ENCODE measurements at places on chromosomes 1 and 21.

GRCh38 chr1:3881193-3881480, 18.9 kb downstream of the C1orf174 start:
- DNase-seq: no peak

GRCh38 chr21:32611471-32611997, 643 bp downstream of the CFAP298 start:
- DNase-seq: no peak

GRCh38 chr1:212237651-212238050, 47.6 kb upstream of the PPP2R5A start:
- no peak for DNase-seq

GRCh38 chr1:67687198-67687545, 2.2 kb downstream of the GADD45A start:
- no peak for DNase-seq

DNA sequence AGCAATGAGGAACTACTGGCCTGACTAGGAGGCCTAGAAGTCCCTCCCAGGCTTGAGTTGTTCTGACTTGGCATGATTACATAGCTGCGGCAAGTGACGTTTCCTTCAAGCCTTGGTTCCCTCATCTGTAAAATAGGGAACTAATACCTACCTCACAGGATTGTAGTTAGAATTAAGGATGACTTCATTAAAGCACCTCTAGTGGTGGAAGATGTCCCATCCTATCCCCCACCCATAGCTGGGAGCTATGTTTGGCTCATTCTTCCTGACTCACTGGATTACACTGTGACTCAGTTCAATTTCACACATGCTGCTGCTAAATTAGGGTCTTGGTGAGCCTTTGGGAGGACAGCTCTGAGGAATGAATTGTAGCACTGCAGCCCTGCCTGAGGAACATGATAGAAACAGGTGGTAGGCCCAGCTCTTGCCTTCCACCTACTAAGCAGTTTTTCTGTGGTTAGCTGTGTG, 6.0 kb upstream of the SHISA4 start:
- DNase-seq: no peak

DNA sequence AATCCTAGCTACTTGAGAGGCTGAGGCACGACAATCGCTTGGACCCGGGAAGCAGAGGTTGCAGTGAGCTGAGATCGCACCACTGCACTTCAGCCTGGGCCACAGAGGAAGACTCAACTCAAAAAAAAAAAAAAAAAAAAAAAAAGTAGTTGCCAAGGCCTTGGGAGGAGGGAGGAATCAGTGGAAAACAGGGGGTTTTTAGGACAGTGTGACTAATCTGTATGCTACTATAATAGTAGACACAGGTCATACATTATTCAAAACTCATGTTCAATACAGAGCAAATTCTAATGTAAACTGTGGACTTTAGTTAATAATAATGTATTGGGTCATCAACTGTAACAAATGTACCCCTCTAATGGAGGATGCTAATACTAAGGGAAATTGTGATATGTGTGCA, 51.7 kb upstream of the CTPS1 start:
- DNase-seq: no peak

GRCh38 chr21:38840456-38841300, 34.9 kb downstream of the ETS2 start:
- no peak for DNase-seq

DNA sequence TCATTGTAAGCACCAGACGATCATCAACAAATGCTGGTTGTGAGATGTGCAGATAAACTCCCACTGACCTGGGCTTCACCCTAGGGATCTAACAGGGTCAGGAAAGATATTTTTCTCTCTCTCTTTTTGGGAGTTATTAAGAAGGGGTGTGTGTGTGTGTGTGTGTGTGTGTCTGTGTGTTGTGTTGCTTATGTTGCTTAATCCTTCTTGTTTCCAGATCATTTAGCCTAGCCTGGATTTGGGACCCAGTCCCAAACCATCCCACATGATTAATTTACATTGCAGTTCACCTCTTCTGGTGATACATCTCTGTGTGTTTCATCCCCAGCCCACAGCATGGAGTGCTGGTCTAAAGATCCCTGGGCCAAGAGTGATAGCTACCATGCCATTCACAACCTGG, 122.8 kb upstream of the IPO9 start:
- no peak for DNase-seq

DNA sequence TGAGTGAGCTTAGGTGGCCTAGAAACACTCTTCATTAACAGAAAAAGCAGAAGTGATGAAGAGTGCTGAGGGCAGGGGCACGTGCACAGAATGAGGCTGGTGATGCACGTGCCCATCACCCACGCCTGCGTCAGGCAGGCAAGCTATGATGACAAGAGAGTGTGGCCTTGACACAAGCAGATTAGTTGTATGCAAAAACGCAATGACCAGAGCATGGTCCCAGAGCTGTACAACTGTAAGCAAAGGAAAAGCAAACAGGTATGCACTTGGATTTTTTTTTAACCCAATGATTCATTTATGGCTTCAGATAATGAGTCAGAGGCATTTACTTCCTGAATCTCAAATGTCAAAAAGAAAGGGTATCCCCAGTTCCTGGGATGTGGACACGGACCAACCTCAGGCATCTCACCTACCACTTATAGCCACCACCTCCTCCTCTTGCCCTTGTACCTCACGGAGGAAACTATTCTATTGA, 9.1 kb upstream of the TMEM61 start:
- no peak for DNase-seq

- DNase-seq: no peak
Observed at GRCh38 chr1:67668660-67669059, 16.3 kb upstream of the GADD45A start.

DNA sequence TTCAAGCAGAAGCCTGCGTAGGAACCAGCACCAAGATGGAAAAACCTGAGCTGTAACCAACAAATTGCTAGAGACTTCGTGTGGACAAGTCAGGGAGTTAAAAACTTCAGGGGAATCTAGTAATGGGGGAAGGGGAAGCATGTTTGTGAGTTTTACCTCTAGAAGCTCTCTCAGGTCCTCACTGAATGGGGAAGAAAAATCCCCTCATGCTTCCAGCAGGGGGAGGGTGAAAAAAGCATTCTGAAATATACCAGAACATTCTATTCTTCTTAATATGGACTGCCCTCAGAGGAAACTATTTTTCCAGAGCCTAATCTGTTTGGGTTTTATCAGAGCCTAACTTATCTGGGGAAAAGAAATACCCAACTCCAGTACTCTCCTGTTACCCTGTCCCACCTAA, 28.6 kb downstream of the GNG12 start:
- no peak for DNase-seq

DNA sequence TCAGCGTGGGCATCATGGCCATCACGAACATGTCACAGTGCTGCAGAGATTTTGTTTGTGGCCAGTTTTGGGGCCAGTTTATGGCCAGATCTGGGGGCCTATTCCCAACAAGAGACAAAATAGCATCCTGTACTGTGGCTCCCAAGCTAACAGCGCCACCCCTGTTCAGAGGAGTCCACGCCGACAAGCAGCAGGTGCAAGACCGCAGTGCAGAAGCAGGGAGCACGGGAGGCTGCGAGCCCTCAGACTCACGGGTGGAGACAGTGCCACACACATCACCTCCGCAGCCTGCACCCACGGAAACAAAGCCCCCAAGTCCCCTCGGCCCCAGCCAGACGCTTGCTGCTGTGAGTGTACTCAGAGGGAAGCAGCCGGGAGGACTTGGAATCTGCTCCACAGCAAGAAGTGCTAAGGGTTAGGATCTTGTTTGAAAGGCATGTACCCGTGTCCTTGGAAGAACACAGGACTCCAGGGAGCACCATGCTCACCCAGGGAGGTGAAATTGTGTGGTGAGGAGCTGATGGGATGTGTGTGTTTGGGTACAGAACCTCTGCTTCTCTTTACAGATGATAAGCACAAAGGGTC, 7.1 kb downstream of the TCP10L start:
- no peak for DNase-seq

- DNase-seq: no peak
Observed at GRCh38 chr21:34260277-34261008, 103.4 kb upstream of the KCNE2 start.

DNA sequence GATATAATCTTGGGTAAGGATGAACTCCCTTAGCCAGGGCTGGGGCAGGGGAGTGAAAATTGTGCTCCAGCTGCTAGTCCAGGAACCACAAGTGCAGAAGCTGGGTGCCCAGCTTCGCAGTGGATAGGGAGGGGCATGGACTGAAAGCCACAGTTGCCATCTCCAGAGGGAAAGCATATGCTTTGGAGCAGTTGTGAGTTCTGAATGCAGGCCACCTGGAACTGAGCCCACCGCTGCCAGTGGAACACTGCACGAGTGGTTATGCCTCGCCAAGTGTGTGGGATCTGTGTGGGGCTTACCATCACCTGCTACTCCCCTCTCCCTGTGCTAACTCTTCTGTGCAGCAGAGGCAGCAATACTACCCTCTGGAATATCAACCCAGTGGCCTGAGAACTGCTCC, 158.4 kb upstream of the DPT start:
- no peak for DNase-seq

DNA sequence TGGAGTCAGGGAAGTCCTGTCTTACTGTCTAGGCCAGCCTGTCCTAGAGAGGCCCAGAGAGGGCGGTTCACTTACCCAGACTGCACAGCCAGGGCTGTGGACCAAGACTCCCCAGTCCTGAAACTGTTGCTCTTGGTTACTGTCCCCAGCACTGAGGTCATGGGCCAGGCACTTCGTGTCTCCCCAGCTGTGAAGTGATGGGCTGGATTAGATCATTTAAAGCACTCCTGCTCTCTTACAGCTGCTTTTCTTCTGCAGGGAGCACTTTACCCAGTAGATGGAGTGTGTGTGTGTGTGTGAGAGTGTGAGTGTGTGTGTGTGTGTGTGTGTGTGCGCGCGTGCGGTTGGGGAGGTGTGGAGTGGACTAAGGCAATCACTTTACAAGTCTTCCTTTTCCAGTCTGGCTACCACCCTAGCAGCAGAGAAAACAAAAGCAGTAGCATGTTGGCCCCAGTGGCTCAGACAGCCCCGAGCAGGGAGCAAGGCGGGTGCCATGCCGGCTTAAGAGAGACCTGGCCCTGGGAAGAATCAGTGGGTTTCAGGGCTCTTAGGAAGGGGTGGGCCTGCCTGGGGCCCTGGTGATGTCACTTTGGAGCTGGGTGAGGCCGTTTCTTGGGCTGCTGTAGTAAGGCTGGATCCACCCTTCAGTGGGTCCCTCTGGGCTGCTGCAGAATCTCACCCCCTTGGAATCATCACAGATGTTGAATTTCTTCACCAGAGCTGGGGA, 2.4 kb downstream of the SPSB1 start:
- no peak for DNase-seq

DNA sequence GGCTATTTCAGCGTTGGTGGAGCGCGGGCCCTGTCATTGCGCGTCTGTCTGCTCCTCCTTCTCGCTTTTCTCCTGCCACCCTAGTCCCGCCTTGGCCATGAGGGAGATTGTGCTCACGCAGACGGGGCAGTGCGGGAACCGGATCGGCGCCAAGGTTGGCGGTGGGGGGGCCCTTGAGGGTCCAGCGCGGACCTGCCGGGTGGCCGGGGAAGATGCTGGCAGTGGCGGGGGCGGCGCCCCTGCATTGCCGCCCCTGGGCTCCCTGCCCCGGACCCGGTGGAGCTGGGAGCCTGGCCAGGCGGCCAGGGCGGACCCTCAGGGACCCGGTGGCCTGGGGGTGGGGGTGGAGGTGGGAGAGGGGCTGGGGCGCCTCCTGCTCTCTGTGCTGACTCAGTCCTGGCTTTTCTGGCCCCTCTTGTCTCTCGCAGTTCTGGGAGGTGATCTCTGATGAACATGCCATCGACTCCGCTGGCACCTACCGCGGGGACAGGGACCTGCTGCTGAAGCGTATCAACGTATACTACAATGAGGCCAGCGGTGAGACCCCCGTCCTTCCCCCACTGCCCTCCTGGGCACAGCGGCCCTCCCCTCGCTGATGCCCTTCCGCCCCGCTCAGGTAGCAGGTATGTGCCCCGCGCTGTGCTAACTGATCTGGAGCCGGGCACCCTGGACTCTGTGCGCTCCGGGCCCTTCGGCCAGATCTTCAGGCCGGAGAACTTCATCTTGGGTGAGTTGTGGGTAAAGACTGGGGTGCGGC, 58.3 kb upstream of the MAP1LC3C start:
- DNase-seq: no peak

DNA sequence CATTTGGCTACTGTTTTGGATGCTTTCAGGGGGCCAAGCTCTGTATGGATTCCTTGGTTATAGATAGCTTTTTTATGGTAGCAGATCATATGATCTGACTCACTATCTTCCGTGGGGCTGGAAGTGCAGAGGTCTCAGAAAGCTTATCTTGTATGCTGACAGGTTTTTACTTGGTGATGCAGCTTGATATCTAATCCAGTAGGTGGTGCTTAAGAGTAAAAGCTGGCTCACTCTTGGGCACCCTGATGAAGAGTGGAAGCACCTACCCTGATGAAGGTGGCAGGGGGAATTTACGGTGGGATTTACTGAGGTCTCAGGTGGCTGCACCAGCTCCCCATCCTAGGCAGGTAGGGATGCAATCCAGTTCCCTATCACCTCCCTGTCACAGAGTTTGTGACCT, 151.2 kb downstream of the PTBP2 start:
- no peak for DNase-seq

GRCh38 chr1:102151242-102151641, 154.5 kb upstream of the OLFM3 start:
- no peak for DNase-seq

- DNase-seq: no peak
Observed at GRCh38 chr21:34072145-34073031, 990 bp upstream of the MRPS6 start.

- DNase-seq: no peak
Observed at GRCh38 chr1:1958071-1958541, 39.0 kb upstream of the TMEM52 start.

DNA sequence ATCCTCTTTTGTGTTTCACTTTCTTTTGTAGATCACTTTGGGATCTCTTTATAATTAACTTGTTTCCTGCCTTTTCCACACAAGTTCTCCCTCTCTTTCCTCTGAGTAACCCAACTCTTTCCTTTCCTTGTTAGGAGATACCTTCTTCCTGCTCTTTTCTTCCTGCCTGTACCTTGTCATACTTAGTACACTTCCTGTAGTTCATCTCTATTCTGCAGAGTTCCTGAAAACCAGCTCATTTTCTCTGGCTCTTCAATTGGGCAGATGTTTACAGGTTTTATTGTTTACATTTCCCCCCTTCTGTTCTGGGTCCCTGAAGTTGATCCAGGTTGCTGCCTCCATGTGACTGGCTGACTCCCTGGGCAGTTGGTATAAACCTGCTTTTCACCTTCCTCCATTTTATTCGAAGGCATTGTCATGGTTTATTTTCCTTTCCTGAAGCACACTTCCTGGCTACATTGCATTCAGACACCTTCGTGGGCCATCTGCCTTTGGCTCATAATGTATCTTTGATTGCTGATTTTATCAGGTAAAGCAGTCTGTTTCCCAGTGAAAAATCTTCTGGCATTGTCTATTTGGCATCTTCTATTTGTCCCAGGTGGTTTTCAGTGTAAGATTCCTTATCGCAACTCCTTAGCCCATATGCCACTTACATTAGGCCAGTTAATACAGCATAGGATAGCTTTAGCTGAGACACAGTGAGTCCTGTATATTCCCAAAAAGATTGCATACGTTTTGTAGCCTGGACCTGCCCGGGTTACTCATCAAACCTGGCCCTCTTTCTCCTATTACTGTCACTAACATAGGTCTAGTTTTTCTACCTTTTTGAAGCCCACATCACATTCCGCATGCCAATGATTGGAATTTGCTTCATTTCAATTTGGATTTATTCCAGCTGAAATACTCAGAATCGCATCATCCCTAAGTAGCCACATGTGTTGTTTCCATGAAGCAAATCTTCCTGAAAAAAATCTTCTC, 15.4 kb downstream of the CTH start:
- no peak for DNase-seq

All from central memory CD8-positive, alpha-beta T cell (primary cell).